ENCODE measurements at places on chromosomes 11 and 22.

- peak; percentile 70 for DNase-seq
Measured at GRCh38 chr11:112174789-112175598, at the start of gene BCO2. TSS of gene BCO2 (plus strand) at chr11:112175512. CDS start at chr11:112175602, 90 bp downstream.

- DNase-seq: no peak
Measured at GRCh38 chr11:121253951-121254350, 38.6 kb upstream of the SC5D start.

DNA sequence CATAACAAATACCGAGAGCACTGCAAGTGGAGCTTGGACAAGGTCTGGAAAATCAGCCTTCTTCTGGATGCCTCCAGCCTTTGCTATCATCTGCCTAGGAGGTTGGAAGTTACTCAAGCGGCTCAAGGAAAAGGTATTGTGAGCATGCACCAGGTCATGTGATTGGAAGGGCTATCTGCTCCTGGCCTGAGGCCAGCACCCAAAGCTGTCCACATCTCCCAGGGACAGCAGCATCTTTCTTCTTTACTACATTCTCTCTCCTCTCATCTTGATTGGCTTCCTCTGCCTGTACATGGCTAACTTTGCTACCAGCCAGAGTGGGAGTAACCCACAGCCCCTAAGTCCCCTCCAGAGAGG, 44.2 kb upstream of the AMPD3 start:
- DNase-seq: no peak

DNA sequence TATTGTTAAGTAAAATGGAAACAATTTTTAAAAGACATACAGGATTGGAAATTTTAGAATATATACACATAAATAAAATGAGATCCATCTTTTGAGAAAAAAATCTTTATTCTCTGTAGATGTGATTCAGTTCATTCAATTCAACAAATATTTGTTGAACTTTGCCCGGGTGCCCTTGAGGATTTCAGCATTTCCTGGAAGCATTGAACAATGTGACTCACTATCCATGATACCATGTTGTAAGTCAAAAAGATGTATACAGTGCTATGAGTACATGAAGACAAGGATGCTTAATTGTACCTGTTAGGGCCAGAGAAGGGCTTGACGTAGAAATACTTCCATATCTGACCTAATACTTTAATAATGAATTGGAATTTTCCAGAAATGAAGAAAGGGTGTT, 353.7 kb downstream of the METTL15 start:
- no peak for DNase-seq

DNA sequence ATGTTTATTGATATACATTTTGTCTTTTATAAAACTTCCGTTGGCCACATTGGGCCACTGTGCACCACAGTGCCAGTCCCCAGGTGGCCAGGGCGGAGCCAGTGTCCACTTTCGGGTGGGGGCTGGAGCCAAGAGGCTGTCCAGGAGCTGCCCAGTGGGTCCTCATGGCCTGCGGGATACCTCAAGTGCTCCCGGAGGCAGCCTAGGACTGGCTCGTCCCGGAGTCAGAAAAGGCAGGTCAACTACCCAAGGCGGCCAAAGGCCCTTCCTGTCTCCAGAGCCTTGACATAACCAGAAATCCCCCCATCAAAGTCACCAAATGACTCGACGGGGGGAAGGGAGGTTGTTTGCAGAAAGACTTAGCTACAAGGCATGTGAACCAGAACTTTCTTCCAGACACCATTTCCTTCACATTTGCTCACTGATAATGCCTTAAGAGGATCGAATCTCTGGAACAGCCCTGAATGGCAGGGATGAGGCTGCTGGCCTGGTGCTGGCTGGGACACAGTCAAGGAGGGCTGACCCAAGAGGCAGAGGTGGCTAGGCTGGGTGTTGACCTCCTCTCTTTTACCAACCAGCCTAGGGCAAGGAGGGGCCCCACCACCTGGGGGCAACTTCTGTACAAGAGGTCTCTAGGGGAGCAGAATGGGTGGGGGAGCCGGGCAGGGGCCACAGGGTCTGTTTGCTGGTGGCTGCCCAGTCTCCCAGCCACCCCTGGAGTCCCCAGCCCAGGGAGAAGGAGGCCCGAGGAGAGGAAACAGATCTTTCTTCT, 8.4 kb downstream of the MRGPRF start:
- no peak for DNase-seq

GRCh38 chr11:45805305-45806071, 539 bp downstream of the SLC35C1 start:
- no peak for DNase-seq

- no peak for DNase-seq
Measured at GRCh38 chr11:22520521-22520920, 105.1 kb downstream of the FANCF start.
